Lung microvascular endothelial cell (primary cell): ENCODE measurements at places on chromosomes 7 and 10.
A peak's percentile ranks its signal among the peaks of the same experiment; 100 is the strongest.

GRCh38 chr7:93566876-93567275 is 7.6 kb downstream of the CALCR start:
- DNase-seq = no peak

DNA sequence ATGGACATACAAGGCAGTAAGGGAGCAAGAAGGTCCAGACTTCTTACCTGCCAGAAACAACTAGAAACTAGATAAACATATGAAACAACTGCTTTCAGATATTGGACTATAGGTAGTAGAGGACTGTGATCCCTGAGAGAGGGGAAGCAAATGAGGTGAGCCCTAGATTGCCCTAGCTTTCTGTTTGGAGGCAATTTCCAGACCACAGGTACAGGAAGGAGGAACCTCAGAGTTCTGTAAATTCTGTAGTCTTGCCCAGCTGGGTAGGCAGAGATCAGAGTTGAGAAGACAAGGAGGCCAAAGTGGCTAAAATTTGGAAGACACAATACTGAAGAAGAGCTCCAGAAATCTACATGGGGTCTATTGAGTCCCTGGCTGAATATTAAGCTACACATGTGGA is 21.0 kb downstream of the CDK6 start:
- no peak for DNase-seq

- no peak for DNase-seq
Observed at GRCh38 chr10:79239275-79239779, 107.9 kb upstream of the PPIF start.

DNA sequence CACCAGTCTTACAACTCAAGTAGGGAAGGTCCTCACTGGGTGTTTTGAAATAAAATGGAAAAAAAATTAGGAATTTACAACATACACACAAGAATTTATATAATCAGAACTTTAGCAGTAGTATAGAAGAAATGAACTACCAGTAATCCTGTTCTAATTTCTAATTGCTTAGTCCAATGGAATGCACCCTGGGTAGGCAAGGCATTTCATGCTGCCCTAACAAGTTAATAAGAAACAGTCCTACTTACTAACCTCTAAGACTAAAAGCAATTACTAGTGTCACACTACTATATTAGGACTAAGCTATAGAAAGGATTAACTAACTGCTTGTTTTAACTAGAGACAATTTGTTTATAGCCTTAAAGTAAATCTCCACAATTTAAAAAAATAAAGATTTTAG is 158.1 kb downstream of the BTAF1 start:
- no peak for DNase-seq

DNA sequence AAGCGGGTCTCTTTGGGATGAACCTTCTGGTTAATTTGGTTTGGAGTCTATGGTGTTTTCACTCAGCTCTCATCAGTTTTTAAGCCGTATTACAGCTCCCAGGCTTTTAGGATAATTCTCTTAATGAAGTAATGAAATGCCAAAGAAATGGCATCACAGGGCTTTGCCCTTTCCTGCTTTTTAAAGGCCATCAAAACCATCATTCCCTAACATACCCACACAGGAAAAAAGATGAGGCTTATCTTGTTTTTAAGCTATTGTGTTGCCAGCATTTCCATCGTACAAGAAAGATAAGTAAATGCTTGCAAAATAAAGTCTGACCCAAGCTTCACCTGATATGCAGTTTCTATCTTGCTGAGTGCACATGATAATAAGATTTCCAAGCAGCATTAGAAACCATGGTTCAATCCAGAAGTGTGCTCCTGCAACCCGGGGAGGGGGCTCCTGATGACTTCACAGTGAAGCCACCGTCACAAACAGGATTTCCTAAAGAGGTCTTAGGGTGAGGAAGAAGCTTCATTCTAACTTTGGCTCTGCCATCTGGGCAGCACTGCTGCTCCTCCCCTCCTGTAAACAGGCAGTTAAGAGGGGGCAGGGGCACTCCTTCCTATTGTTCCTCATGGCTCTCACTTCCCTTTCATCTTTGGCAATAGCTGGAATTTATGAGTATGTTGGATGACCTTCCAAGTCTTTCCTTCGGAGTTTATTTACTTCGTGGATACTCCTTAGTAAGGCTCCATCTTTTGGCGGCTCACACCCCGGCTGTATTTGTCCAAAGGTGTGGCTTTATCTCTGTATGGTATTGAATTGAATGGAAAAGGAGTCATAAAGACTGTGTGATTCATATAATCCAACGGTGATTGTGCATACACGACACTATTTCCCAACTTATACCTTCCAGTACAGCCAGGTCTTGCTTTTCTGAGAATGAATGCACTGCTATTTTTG is 55.2 kb upstream of the FAM133B start:
- DNase-seq = peak; percentile 53

DNA sequence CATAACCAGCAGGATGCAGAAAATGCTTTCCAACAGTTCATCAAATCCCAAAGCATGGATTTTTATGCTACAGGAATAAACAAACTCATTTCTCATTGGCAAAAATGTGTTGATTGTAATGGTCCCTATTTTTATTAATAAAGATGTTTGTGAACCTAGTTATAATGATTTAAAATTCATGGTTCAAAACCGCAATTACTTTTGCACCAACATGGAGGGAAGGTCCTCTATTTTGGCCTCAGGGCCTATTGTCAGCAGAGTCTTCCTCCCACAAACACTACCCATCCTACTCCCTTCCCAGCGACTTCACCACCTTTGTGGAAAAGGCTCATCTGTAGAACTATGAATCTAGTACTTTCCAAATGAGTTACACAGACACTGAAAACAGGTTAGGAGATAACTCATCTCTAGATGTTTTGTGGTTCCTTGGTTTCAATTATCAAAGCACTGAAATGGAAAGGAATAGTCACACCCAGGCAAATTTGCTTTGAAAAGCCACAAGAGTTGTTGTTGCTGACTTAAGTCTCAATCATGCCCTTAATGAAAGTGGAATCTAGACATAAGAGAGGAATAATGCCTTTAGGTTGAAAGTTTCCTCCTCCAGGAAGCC is 59.4 kb upstream of the FRMD4A start:
- no peak for DNase-seq

DNA sequence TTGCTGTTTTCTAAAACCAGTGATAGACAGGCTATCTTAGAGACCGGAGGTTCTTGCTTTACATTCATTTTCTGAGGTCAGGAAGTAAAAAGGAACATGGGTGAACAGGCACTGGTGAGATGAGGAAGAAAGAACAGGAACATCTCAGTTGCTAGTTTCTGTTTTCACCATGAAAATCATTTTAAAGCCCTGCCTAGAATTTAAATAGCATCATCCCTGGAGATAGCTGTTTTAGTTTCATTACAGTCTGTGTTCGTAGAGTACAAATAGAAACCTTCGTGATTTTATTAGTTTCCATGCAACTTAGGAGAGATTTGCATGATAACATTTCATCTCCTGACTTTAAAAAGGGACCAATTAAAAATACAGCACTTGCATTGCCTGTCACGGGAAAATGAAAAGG is 14.7 kb downstream of the KCNMA1 start:
- DNase-seq = no peak

GRCh38 chr10:90579602-90580242 is 278.1 kb downstream of the HTR7 start:
- DNase-seq = peak; percentile 30

- DNase-seq = no peak
Observed at GRCh38 chr7:2012981-2013380, 219.8 kb downstream of the MAD1L1 start.

DNA sequence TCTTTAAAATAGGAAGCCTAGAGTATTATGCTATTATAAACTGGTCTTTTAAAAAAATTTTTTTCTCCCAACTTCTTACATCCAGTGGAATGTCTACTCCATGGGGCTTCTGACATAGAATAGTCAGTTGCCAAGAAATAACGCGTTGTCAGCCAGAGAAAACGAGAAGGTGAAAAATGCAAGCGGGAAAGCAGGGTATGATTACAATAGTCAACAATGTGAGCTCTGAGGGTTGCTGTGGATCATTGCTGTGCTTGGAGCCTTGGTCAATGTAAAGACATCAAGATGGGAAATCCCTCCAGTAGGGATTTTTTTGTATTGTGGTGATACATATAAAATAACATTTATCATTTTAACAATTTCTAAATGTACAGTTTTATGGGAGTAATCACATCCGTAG is 27.6 kb upstream of the PLPP4 start:
- no peak for DNase-seq

DNA sequence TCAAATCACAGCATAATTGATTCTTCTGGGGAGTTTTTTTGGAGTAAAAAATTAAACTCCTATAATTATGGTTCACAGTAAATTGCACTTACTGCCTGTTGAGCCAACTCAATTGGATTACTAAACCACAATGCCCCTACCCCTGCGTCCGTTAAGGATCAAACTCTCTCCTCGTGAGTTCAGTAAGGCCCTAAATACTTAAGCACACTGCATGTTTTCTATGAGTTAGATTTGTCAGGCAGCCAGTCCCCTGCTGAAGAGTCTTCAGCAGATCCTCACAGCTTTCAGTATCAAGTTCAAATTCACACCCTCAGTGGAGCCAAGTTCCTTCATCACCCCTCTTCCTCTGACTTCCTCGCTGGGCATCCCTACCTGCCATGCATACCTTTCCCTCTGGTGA is 275.0 kb upstream of the BMPER start:
- no peak for DNase-seq

- no peak for DNase-seq
Observed at GRCh38 chr7:98300595-98301372, 19.3 kb downstream of the BRI3 start.

GRCh38 chr10:113057948-113058522 is 108.0 kb downstream of the TCF7L2 start:
- no peak for DNase-seq

DNA sequence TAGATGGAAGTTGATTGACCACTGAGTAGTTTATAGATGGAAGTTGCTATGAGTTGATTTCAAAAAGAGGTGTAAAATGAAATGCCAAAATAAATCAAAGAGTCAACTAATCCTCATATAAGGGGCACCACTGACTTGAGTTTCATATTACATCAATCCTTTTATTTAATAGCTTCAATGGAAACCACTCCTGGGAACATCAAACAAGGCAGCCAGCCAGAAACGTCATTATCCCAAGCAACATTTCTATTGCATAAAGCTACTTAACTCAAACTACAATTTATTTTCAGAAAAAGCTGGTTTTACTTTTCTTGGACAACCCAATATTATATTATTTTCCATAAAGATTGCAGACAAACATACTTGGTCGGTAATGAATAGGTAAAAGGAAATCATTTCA is 162.1 kb downstream of the TSPAN12 start:
- no peak for DNase-seq

GRCh38 chr7:6376820-6377219 is 70.9 kb downstream of the DAGLB start:
- DNase-seq = no peak

DNA sequence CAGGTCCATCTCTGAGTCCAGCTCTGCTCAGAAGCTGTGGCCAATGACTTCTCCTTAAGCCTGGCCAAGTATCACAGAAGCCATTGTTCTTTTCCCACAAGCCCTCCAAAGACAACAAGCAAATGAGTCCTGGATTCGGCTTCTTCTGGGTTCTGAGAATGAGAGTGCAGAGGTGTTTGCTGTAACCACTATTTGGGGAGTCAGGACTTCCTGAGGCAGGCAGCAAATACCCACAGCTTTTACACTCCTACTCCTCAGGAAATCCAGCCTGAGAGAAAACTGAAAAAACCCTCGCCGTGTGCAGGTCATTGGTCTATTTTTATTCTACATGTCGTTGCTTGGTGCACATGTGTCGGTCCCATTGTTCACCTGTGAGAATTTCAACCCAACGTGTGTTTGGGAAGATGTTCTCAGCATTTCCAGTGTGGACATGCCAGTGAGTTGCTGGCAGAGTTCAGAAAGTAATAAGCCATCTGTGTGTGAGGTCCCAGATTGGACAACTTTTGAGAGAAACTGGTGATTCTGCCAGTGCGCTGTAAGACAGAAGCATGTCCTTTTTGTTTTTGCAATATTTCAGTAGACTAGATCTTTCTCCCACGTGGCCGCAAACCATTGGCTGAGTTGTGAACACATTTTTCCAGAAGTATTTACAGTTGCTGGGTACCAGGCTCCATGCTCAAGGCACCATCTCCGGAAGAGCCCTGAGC is 121.6 kb upstream of the LYZL2 start:
- DNase-seq = peak; percentile 21

- no peak for DNase-seq
Observed at GRCh38 chr7:77765906-77766800, 32.1 kb downstream of the TMEM60 start.

DNA sequence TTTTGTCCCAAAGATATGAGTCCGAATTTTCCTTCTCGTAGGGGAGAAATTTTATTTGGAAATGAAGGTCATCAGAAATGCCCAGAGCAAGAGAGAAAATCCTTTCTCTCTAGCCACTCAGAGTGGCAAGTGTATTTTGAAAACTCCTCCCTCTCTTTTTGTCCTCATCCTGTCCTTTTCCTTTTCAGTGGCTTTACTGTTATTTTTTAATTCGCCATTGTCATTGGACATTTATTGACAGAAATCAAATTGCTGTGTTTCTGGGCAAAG is 39.6 kb downstream of the TET1 start:
- no peak for DNase-seq
